ENCODE measurements at places on chromosomes 2 and 18.

DNA sequence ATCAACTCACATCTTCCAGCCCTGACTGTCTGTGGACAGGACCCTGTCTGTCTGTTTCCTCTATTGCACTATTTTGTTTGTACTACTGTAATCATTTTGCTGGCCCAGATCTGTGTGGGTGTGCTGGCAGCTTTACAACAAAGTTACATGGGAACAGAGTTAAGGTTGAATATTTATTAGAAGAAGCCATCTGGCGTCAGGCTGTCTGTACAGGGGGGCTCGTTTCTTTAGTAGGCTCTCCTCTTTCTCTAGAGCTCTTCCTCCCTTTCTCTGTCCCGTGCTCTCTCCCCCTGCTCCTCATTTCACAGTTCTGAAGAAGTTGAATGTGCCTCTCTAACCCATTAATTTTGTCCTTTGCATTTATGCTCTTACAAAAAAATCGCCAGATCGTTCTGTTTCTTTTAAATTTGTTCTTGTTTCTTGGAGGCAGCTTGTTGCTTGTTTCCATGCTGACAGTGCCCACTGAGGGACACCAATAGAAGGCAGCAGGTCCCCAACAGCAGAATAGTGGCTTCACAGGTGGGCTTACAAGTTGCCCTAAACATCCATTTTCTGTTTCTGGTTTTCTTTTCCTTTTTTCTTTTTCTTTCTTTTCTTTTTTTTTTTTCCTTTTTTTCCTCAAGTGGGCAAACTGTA, 315.2 kb upstream of the ZEB2 start:
- no peak for DNase-seq

DNA sequence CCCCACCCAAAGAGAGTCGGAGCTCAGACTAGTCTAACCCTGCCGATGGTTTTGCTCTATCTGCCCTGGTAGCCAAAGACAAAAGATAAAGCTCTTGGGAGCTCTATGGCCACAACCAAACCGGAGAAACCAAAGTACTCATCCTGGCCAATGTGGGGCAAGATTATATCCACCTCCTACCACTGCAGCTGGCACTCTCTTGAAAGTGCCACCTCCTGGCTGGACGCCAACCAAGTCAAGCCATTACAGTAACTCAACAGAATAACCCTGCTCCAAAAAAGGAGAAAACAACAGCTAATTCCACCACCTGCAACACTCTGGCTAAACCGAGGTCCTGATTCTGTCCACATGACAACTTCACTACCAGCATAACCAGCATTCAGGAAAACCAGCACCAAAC, 57.6 kb downstream of the SESTD1 start:
- no peak for DNase-seq

DNA sequence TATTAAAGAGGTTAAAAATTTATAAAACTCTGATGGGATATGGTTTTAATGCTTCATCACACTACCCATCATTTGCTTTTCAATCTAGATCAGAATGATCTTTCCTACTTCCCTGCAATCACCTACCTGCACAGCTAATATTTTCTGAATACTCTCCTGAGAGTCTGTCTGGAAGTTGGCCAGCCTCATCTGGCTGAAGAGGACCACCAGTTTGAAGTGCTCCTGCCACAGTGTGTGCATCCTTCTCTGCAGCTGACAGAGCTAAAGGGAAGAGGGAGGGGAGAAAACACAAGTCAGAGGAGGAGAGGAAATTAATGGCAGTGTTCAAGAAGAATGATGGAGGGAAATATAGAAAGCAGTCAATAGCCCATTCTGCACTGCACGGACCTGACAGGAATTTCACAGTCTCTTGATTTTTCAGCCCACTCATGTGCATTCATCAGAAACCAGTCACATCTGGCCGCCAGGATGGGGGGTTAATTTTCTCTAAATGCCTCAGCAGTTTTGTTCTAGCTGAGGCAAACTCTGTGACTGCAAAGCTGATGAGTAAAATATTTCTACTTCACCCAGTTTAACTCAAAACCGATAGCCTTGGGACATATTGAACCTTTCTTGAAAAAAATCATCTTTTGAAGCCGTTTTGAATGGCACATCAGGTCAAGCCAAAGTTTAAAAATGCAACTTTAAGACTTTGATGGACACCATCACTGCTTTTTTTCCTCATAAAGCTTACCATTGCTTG, 201.8 kb upstream of the KLHL14 start:
- no peak for DNase-seq

DNA sequence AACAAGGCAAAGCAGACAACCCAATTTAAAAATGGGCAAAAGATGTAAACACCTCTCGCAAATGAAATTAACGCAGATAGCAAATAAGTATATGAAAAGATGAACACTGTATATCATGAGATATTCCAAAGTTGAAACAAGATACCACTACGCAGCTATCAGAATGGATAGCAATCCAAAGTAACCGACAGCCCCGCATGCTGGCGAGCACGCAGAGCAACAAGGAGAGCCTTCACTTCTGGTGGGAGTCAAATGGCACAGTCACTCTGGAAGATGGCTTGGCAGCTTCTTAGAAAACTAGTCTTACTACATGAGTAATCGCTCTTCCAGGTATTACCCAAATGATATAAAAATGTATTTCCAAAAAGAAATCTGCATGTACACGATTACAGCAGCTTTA, 1.4 kb downstream of the NDUFA10 start:
- no peak for DNase-seq

GRCh38 chr2:222024932-222025880, 273.6 kb downstream of the PAX3 start:
- no peak for DNase-seq

GRCh38 chr18:11322006-11322405, 172.6 kb upstream of the PIEZO2 start:
- no peak for DNase-seq

GRCh38 chr2:205077159-205077558, 531.9 kb downstream of the PARD3B start:
- DNase-seq: no peak

GRCh38 chr2:39731546-39731945, 47.5 kb downstream of the THUMPD2 start:
- no peak for DNase-seq

GRCh38 chr2:152084076-152084475, 14.8 kb downstream of the CACNB4 start:
- DNase-seq: no peak

GRCh38 chr2:163182764-163183354, 344.3 kb upstream of the KCNH7 start:
- DNase-seq: no peak

Data from DND-41 (cell line).